GM13976 (cell line): ENCODE measurements at places on chromosomes 4 and X.

DNA sequence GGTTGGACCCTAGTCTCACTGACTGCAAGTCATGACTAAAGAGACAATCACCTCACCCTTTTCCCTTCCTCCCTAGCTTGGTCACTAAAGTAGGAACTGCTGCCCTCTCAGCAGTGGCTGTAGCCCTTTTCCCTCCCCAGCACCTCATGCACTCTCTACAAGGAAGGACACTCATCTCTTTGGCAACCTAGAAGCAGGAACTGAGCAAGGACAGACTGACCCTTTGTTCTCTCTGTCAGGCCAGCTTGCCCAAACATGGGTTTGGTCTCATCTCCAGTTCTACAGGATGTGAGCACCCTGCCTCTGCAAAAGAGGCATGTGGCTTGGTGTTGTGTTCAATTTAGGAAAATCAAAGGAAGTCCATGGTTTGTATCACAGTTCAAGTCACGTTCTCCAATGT is 15.8 kb downstream of the LEF1 start:
- no peak for DNase-seq

GRCh38 chr4:91630764-91631163 is 673.0 kb upstream of the GRID2 start:
- DNase-seq = no peak

DNA sequence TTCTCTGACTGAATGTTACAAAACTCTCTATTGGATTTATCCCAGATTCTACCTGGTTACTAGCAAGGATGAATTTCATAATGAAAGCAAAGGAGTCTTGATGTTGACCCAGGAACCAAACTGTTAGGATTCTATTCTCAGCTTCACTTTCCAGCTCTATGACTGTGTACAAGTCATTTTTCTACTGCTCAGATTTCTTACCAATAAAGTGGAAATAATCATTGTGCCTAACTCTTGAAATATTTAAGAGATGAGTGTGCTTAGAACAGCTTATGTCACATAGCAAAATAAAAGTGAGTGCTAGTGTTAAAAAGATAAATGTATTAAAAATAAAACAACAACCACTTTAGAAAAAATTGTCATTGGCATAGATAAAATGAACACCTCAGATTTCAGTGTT is 45.6 kb downstream of the EPHA5 start:
- no peak for DNase-seq

- no peak for DNase-seq
These were observed 110.3 kb downstream of the DRD5 start for GRCh38 chr4:9891740-9892139.

DNA sequence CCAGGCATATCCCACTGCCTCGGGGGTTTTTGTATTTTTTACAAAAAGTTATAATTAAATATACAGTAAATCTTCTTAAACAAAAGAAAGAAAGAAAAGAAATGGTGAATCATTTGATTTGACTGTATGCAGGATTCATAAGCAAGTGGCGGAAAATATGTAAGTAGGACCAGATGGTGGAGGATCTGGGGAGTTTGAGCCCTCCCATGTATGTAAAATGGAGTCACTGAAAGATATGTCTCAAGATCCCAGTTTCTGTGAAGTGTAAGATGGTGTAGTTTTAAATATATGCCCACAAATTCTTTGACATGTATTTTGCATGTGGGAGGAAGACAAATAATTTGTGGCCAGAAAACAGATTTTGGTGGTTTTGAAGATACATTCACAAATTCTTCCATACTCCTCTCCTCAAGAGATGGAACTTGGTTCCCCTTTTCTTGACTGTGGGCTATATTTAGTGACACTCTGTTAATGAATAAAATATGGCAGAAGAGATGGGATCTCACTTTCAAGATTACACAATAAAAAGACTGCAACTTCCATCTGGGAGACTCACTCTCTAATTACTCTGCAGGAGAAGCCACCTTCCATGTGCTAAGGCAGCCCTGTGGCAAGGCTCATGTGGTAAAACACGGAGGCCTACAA is 133.6 kb upstream of the S100G start:
- no peak for DNase-seq

DNA sequence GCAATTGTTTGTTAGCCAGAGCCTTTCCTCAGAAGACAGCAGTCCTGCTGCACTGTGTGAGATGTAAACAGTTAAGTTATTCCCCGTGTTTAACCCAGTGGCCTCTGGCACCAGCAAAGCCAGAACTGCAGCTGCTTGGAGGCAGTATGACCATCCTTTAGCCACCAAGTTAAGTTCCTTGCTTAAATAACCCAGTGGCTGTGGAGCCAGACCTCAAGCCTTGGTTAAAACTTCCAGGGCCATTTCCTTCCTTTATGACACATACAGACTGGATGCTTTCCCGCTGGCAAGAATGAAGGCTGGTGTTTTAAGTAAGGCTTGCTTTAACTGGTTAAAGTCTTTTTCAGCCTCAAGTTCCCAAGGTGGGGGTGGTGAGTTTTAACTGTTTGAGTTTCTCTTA is 379.8 kb downstream of the DCAF12L2 start:
- no peak for DNase-seq

GRCh38 chrX:87961471-87961870 is 443.9 kb downstream of the KLHL4 start:
- no peak for DNase-seq
